EH (cell line): ENCODE measurements at places on chromosomes 2 and 18.

GRCh38 chr2:12861344-12861930 is 144.7 kb downstream of the TRIB2 start:
- peak; percentile 85 for DNase-seq

DNA sequence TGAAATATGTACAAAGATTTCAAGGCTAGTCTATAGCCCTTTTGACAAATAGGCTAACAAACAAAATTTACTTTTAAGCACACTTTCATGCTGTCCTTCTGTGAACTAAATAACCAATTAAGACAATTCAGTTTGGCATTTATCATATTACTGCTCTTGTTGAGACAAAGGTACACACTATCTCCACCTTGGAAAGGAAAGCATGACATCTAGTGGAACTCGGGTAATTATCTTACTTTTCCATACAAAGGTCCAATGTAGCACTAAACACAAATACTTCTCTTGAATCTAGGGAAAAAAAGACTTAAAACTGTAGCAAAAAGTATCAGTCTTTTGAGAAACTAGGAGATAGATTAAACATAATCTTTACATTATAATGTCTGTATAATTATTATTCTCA is 125.0 kb upstream of the CD226 start:
- peak; percentile 49 for DNase-seq

GRCh38 chr2:203018181-203018580 is 3.5 kb downstream of the NBEAL1 start:
- DNase-seq = peak; percentile 25

DNA sequence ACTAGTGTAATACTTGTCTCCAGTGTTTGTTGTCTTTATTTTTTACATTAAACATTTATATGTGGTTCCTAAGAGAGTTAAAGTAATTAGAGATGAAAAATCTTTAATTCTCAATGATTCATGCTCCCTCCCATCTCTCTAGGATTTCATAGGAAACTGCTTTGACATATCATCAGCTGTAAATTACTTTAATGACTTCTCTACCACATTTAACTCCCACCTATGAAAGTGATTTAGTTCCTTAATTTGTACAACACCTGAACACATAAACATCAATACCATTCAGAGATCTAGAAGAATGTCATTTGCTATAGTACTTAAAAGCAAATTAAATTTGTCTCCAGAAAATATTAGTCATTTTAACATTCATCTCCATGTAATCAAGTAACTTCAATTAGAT is 524.2 kb upstream of the CHAC2 start:
- no peak for DNase-seq

- no peak for DNase-seq
Measured at GRCh38 chr2:203567691-203568090, 32.6 kb upstream of the RAPH1 start.

- DNase-seq = no peak
Measured at GRCh38 chr2:17557596-17557995, 17.1 kb downstream of the VSNL1 start.

GRCh38 chr18:57951999-57952774 is 91.8 kb upstream of the NEDD4L start:
- DNase-seq = no peak

DNA sequence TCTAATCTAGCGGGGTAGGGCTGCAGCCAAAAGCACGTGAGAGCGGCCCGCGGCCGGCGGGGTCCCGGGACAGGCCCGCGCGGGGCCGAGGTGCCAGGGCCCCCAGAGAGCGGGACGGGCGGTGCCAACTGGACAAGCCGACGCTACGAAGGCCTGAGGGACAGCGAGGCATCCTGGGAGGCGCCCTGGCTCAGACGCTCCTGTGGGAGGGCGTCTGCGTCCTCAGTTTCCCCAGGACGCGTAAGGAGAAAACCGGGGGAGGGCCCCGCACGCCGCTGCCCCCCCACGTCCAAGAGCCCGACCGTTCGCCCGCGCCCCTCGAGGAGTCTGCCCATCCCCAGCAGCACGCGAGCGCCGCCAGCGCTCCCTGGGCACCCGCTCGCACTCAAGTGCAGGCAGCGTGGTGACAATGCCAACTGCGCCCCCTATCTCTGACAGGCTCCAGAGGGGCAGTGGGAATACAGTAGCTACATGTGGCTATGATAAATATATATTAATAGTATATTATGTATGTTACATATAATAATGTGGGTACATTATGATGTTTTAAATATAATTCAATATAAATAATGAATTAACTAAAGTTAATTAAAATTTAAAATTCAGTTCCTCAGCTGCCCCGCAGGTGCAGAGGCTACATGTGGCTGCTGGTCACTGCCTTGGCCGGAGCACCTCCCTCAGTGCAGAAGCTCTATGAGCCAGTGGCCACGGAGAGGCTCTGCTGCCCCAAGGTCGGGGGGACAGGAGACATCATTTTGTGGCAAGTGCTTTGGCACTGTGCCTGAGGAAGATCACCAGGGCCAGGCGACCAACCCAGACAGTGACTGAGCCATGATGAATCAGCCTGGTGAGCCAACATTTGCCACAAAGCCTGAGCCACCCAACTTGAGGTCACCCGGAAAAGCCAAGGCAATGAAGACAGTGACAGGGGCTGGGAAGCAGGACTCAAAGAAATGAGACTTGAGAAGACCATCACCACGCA is 5.5 kb upstream of the SFT2D3 start:
- peak; percentile 63 for DNase-seq

GRCh38 chr18:24878289-24878688 is 417.9 kb downstream of the HRH4 start:
- DNase-seq = peak; percentile 62

DNA sequence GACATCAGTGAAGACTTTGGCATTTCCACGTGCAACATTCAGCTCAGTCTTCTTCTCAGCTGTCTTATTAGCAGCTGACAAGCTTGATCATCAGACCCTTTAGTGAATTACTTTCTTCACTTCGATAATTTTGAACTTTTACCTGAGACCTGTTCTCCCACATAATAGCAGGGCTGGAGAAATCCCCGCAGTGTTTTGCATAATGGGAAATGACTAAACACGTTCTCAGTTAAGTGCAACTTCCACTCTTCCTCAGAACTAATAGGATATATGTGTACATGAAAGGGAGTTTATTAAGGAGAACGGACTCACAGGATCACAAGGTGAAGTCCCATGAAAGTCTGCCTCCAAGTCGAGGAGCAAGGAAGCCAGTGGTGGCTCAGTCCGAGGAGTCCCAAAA is 28.8 kb upstream of the MBP start:
- DNase-seq = no peak

DNA sequence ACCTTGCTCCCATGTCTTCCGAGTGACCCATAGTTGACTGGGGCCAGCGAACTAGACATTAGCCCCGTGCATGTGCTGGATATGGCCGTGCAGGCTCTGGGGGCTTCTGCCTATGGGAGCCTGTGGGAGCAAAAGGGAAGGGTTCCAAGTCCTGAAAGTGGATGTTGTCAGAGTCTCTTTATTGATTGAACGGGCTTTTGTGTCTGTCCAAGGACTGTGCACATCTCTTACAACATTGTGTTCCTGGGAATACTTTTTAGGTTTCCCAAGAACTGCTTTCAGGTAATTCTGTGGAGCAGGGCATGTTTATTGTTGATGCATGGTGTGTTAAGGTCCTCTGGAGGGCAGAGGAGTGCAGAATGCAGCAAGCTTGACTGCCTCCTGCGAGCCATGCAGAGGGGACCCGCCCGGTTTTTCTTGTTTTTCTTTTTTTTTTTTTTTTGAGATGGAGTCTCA is 5.0 kb downstream of the RNF144A start:
- DNase-seq = no peak

- DNase-seq = no peak
Measured at GRCh38 chr2:173370198-173370597, 15.5 kb downstream of the CDCA7 start.

DNA sequence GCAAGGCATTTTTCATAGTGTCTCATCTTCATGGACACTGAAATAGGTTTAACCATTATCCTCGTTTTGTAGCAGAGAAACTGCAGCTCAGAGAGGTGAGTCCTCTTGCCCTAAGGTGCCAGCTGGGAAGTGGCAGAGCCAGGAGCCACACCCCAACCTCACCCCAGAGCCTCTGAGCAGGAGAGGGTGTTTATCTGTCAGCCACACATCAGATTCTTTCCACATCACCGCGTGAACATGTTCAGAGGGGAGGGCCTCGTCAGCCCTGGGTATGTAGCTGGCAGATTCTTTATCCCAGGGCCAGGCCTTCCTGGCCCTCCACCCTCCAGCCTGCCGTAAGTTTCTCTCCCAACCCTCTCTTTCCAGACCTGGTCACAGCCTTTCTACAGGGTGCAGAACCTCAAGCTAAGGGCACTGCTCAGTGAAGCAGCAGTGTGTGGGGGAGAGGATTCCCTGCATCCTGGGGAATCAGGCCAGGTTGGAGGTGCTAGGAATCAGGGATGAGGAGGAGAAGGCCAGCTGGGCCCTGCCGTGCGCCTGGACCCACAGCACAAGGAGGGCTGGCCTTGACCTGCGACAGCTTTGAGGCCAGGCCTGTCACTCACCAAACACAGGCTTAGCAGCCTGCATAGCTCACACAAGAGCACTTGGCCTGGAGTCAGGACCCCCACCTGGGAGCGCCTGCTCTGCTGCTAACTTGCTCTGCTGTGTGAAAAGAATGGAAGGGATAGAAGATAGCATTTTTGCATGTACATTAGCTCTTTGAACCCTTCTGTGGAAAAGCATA is 111.3 kb upstream of the MCFD2 start:
- no peak for DNase-seq

DNA sequence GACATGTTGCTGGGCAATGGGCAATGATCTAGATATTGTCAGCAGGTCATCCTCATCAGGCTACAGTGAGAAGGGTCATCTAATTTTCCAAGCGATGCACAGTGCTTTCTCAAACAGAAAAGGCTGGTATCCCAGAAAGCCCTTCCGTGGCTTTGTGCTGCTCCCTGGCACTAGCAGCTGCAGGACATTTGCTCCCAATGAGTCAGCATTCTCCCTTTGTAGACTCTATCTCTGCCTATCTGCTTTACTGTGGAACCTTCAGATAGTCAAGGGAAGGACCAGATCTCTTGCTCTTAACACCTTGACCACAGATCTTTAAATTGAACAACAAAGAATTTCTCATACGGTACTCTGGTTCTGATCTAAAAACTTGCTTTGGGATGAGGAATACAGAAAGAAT is 101.4 kb downstream of the CDH2 start:
- peak; percentile 70 for DNase-seq
